ENCODE measurements at places on chromosomes 3 and 15.

DNA sequence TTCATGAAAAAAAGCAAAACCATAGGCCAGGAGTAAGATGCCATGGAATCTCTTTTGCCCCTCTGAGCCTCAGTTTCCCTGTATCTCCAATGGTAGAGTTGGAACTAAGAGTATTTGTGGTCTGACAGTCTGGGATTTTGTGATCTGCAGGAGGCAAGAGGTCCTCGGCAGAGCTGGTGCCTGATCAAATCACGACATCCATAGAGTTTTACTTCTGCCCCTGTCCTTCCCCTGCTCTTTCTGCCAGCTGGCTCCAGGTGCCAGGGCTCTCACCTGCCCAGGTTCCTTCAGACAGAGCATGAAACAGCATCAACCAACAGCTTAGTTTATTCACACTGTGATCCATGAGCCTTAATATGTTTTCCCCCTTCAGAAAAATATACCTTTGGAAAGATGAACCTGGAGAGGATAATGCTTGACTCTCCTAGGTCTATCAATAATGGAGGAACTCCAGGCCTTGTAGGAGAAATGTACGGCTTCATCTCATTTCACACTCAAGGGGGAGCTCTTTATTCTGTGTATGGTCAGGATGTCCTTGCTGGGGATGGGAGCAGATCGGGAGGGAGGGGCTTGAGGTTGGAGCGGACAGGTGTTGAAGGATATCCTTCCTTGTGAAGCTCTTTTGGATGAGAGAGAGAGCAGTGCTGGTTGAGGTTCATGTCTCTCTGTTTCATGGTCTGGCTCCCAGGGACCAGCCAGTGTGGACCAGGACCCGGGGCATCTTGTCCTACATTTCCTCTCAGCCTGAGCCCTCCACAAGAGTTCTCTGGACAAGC lies 309.9 kb downstream of the RPLP1 start:
- DNase-seq = no peak

- DNase-seq = no peak
Measured at GRCh38 chr3:170324962-170325361, 32.6 kb upstream of the SKIL start.

DNA sequence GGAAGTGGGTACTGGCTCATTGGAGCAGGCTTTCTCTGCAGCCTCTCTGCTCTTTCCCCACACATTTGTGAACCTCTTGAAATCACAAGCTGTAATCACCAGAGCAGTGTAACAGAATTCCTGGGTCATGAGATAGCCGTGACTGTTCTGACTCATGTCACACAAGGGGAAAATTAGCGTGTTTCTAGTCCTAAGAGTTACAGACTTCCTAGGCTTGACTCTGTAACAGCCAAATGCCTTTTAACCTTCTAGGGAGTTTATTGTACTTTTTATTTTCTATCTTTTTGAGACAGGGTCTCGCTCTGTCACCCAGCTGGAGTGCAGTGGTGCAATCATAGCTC lies 54.7 kb upstream of the TRAK1 start:
- DNase-seq = no peak

DNA sequence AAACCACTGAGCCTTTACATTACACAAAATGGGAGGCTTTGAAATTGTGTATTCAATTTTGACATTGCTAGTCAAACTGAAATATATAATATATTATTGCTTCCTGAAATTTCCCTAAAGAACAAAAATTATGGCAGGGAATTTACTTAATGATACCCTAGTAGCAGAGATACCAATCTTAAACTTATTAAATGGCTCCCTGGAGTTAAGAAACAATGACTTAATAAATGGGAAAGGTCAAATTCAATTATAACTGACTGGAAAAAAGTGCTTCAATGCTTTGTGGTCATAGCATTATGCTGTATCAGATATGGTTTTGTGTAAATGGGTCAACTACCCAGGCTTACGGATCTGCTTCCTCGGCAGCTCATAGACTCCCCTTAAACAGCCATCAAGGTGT lies 244.1 kb downstream of the CNTN3 start:
- DNase-seq = no peak

DNA sequence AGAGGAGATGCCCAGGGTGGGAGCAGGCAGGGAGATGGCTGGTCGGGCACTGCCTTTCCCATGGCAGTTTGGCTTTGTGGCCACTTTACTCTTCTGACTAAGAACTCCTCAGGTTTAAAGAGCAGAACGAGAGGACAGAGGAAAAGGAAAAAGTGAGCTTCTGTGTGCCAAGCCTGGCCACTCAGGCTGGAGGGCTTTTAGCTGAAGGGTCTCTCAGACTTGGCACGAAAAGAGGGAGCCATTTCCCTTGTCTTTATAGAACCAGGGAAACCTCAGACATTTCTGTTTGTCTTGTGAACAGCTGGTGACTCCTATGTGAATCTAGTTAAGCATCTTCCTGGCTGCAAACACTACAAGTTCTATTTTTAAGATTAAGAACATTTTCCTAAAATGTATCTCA lies 23.3 kb upstream of the PSMD6 start:
- DNase-seq = no peak

GRCh38 chr3:148075771-148076716 lies 621.7 kb upstream of the AGTR1 start:
- no peak for DNase-seq

DNA sequence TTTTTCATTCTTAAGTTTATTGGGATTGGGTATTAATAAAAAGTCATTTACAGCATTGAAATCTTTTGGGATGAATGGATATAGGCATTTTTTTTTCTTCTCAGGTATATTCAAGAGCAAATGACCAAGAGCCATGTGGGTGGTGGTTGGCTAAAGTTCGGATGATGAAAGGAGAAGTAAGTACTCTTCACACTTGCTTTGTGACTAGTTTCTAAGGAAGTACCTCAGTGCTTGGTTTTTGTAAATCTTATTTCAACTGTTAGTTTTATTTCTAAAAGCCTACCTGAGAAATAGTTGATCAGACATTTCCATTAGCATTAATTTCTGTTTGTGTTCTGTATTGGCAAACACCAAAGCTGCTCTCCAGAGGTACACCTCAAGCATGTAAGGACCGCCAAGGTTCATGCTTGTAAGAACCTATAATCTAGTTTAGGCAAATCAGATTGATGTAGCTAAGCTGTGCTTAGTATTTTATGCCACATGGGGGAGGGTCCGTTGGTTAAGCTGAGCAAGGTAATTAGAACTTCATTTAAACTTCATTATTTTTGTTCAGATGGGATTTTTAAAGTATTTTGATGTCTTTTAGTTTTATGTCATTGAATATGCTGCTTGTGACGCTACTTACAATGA lies 35.4 kb downstream of the FXR1 start:
- DNase-seq = no peak

GRCh38 chr15:66714543-66714981 lies 12.5 kb downstream of the SMAD6 start:
- no peak for DNase-seq

DNA sequence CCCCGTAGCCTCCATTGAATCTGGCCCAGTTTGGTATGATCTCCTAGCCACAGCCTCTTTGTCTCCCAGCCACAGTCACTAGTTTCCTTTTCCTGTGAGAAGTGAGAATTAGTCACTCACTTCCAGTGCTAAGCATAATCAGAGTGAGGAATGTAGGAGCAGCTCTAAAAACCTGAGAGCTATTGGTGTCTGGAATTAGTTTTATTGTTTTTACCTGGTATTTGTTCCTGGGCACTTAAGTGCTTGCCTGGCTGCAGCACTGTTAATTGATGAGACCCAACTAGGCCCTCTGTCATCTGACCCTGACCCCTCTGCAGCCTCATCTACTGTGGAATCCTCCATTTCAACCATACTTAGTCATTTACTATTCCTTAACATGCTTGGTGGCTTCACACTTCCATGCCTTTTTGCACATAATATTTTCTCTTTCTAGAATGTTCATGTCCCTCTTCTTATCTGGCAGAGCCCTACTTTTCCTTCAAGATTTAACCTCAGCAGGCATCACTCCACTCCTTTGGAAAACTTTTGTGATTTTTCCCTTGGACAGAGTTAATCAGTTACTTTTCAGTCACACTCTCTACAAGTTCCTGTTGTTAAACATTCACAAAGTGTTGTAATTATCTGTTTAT lies 48.8 kb downstream of the PDE8A start:
- DNase-seq = no peak

GRCh38 chr15:85137489-85138168 lies 156.0 kb downstream of the PDE8A start:
- DNase-seq = no peak

GRCh38 chr3:5499404-5499803 lies 311.9 kb downstream of the EDEM1 start:
- no peak for DNase-seq

- DNase-seq = peak; percentile 73
Measured at GRCh38 chr3:66312039-66312438, 91.2 kb downstream of the SLC25A26 start.

- DNase-seq = no peak
Measured at GRCh38 chr3:150396956-150397550, 11.0 kb upstream of the TSC22D2 start.

- DNase-seq = no peak
Measured at GRCh38 chr3:165339753-165340152, 143.6 kb upstream of the SLITRK3 start.

- DNase-seq = no peak
Measured at GRCh38 chr15:32667321-32667720, 25.8 kb downstream of the SCG5 start.

- no peak for DNase-seq
Measured at GRCh38 chr3:55709411-55710012, 222.4 kb upstream of the WNT5A start.

GRCh38 chr3:45657853-45658252 lies 31.3 kb upstream of the SACM1L start:
- DNase-seq = no peak

GRCh38 chr3:100779480-100779879 lies 70.2 kb downstream of the TFG start:
- no peak for DNase-seq

DNA sequence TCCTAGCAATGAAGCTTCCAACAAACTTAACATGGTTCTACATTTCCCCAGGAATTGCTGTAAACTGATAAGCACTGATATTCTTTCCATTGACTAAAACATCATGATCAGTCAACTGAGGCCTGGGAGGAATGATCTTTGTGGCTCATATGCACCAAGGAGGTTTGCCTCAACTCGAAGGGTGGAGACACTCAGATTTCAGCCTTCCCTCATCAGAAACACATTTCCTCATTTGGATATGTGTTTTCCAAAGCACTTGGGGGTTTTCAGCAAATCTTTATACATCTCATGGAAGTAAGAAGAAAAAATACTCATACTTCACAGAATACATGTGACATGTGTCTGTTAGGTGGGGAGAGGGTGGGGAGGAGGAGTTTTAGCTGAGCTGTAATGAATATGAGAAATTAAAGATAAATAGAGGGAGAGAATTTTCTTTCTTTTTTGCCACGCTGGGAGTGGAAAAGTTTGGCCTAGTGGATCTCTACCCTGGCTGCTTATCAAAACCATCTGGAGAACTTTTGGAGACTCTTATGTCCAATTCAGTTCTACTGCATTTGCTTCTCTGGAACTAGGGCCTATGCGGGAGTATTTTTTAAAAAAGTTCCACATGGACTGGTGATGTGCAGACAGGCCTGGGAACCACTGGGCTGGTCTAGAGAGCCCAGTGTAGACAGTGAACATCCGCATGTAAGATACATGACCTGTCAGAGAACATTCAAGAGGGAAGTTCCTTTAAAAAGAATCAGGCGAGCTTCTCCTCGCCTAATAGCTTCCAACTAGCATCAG lies 301.0 kb upstream of the ICE2 start:
- DNase-seq = no peak

- no peak for DNase-seq
Measured at GRCh38 chr15:57337868-57338411, 38.4 kb upstream of the CGNL1 start.

DNA sequence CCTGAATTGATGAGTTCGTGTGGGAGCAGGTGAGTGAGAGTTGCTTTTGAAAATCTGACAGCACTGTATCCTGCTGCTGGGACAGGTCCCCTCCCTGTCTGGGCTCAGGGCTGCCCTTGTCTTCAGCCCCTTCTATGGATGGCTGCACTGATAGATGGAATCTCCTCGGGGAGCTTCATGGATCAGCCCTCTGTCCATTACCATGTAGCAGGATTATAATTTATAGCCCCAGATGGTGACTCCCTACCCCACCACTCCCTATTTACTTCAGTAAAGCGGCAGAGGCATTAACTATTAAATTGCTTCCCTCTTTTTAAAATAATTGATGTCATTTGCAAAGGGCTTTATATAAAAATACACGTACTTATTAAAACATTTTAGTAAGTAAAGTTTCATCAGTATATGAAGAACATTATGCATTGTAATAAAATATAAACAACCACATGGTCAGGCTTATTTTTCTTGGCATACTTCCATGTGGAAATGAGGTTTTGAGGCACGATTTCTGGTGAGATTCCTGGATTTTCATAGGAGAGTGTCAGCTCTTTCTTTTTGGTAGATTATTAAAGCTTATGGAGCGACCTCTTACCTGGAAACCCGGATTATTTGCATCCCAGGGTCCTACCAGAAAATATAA lies 38.5 kb downstream of the MAP3K13 start:
- no peak for DNase-seq

- DNase-seq = no peak
Measured at GRCh38 chr3:197427021-197427420, 128.6 kb upstream of the DLG1 start.

DNA sequence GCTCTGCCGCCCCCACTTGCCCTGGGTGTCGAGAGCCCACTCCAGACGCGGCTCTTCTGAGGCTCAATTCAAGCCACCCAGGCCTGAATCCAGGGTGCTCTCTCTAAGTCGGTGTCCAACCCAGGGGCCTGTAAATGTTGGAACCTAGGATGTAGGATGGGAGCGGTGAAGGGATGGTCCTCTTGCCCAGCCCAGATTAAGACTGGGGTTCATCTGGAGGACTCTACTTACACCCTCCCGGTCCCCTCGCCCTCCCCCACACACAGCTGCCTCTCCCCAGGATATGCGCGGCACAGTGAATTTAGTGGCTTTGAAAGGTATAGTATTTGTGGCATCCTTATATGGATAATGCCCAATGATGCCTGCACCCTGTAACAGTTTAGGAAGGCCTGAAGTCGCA lies 822 bp upstream of the FBN1 start:
- no peak for DNase-seq

DNA sequence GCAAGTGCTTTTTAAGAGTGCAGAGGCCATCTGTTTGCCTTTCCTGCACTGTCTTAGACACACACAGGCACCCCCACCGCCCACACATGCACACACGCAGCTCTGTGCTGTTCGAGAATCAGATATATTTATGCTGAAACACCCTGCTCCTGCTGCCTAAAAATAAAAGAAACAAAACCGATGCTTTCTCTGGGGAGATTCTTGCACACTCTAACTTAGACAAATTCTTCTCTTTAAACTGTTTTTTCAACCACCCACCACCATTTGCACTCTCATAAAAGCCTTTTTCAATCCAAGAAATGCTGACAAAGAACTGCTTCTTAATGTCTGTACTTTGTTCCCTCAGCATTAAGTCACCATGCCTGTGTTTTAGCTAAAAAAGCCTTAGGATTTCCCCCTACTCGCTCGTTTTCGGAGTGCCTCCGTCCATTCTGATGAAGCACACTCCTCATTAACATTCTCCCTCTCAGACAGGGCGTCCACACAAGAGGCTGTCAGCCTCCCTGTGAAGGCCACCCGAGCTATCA lies 26.2 kb downstream of the SLC12A8 start:
- DNase-seq = no peak

GRCh38 chr3:30048431-30048830 lies 558.0 kb upstream of the TGFBR2 start:
- DNase-seq = no peak

GRCh38 chr3:39801216-39801615 lies 8.2 kb upstream of the MYRIP start:
- no peak for DNase-seq

Data from natural killer cell treated with Interleukin-12 subunit alpha and Interleukin-12 subunit beta and Interleukin-15 and Interleukin-18, amount 100 ng/mL, for 72 hours (primary cell).